ENCODE measurements at places on chromosomes 16 and 17.

DNA sequence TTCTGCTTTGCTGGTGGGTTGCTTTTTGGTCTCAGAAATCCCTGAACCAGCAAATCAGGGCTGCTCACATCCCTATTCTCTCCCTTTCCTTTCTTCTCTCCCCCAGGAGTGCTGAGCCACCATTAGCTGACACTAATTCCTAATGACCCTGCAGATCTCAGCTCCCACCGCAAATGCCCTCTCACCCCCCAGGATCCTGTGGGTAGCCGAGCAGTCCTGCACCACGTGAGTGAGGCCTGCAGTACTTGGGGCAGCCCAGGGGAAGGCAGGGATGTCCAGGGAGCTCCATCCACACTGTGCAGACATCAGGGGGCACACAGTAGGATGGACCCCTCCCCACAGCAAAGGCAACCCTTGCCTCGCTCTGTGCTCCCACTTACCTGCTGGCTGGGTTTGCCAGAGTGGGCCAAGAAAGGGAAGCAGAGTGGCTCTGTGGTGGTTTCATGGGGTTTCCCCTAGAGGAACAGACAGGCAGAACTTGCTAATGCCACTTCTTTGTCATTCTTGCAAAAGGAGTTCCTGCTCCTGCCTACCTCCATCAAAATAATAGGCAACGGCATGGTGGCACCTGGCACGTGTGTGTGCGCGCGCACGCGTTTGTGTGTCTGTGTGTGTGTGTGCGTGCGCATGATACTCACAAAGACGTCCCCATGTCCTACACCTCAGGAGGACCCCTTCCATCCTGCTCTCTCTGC is 135.6 kb downstream of the GAS7 start:
- no peak for DNase-seq

- no peak for DNase-seq
Observed at GRCh38 chr17:79940459-79941087, 95.1 kb downstream of the TBC1D16 start.

- peak; percentile 68 for DNase-seq
Observed at GRCh38 chr16:69017036-69017783, 88.2 kb upstream of the HAS3 start.

GRCh38 chr17:43905985-43906852 is 1.1 kb downstream of the MPP2 start:
- no peak for DNase-seq

DNA sequence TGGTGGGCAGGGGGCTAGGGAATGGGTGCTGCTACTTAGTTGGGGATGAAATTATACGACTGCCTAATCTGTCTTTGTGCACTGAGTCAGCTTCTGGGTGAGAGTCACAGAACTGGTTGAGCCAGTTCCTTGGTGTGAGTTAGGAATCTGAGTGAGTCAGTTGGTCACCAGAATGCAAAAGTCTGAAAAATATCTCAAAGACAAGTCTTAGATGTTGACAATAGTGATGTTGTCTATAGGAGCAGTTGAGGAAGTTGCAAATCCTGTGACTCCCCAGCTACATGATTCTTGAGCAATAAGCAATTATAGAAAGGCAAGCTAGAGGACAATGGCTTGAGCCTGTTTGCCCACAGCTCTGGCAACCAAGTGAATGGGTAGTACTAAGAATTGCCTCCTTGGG is 399.2 kb downstream of the CNTNAP4 start:
- peak; percentile 21 for DNase-seq
